H4 (cell line): ENCODE measurements at places on chromosomes 7 and 10.

GRCh38 chr7:33870120-33870519 is 35.2 kb upstream of the BMPER start:
- no peak for DNase-seq

DNA sequence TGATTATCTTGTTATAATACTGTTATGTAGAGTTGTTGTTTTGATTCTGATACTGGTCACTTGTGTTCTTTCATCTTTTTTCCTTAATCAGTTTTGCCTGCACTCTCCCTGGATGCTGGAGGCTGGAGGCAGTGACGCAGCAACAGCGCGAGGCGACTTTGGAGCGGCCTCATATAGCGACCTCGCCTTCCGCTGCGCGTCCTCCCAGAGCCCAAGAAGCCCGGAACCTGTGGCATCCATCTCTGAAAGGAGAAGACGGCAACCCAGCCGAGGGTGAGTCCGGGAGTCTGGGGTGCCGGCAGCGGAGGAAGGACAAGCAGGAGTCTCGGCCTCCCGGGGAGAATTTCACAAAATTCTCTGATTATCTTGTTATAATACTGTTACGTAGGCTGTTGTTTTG is 161.2 kb downstream of the ZNF33B start:
- no peak for DNase-seq

DNA sequence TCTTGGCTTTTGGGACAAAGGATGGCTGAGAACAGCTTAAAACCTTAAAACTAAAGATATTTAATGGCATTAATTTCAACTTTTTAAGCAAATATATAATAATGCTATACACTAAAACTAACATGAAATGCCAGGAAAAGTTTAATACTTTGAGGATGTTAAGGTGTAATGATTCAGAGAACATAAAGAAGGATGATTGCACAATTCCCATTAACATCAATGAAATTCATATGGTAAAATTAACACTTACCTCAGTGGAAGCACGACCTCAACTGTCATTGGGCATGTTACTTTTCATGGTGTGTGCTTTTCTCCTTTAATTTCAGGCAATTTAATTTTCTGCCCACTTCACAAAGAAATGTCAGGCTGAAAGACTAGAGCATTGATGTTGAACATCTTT is 171.7 kb downstream of the KCND2 start:
- no peak for DNase-seq

GRCh38 chr10:132901351-132901750 is 41.0 kb downstream of the CFAP46 start:
- DNase-seq: no peak

GRCh38 chr10:69503001-69503895 is 52.0 kb downstream of the TSPAN15 start:
- DNase-seq: no peak

DNA sequence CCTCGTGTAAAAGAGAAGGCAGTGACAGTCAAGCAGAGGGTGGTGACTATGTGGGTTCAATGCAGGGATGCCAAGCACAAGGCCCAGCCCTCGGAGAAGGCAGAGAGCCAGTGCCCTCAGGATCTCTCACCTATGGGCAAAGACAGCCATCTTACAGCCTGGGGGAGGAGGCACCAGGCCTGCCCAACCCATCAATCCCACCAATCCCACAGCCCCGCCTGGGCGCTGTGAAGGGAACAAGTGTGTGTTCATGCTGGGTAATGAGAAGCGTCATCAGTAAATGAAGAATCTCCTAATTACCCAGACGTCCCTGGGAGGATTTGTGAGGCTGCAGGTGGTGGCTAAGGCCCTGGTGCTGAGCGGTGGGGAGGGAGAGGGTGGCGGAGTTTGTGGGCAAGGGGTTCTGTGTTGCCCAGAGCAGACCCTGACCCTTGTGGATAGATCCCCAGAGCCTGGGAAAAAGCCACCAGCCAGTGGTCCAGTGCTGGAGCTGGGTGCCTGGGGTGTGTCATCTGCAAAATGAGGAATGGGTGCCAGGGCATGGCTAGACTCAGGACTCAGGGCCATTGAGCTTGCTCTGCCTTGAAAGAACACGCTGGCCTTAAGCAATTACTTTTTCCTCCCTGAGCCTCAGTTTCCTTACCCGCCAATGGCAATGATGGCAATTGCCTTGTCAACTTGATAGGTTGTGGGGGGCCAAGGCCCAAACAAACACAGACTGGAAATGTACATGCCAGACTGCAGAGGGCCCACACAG is 128.1 kb upstream of the UNC5B start:
- no peak for DNase-seq

DNA sequence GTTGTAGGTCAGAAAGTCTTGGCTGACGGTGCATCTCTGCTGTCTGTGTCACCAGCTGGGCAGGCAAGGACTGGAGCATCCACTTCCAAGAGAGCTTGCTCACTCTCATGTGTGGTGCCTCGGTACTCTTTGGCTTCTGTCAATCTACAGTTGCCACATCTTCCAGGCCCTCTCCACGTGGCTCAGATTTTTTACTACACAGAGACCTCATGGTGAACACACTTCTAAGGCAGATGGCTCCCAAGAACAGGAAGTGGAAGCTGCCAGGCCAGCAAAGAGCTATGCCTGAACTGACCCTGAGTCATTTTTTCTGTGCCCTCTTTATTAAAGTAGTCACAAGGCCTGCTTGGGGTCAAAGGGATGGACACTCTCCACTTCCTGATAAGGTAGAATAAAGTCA is 351.5 kb upstream of the AUTS2 start:
- no peak for DNase-seq

DNA sequence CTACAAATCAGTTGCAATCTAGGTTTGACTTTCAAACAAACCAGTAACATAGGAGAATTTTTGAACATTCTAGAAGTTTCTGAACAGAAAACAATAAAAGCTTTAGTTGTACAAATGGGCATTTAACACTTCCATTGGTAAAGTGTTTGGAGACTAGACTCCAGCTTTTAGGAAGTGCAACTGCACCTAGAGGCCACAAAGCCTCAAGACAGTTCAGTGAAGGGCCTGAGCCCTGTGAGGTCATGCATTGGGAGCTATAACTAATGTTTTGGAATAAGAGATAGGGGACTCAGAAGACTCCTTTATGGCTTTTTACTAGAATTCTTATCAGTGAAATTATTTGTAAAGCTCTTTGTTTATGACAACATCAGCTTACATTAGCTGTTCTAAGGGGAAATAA is 3.0 kb upstream of the EPHB6 start:
- no peak for DNase-seq

DNA sequence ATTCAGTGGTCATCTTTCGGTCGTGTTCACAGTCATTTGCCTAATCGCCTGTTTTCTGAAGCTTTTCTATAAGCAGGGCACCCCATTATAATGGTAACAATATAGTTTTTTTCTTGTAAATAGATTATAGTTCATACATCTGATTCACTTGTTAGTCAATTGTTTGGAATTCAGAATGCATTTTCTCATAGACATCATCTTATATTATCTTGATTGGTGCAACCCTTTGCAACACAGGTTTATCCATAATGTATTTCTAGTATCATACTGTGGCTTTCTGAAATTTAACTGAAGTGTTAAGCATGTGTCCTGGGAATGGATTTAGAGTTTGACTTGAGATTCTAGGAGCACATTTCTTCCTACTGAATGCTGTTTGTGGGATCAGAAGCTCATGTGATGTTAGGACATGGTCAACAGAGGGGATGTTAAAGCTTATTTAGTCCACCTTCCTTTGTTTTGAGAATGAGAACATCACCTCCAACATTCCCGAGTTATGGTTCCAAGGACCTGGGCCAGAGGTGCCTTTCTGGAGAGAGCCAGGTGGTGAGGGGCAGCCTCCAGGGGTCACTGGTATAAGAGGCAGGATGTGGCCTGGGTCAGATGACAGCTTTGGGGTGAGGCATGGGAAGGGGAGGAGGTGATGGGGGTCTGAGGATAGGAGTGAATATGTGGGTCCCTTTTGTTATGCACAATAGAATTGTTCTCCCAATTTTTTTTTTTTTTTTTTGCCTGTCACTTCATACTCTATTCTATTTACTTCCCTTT is 415.6 kb downstream of the EXOC4 start:
- no peak for DNase-seq

- no peak for DNase-seq
Measured at GRCh38 chr10:72123616-72124015, 35.3 kb upstream of the SPOCK2 start.

GRCh38 chr7:152459724-152460251 is 24.0 kb upstream of the KMT2C start:
- DNase-seq: peak; percentile 46

DNA sequence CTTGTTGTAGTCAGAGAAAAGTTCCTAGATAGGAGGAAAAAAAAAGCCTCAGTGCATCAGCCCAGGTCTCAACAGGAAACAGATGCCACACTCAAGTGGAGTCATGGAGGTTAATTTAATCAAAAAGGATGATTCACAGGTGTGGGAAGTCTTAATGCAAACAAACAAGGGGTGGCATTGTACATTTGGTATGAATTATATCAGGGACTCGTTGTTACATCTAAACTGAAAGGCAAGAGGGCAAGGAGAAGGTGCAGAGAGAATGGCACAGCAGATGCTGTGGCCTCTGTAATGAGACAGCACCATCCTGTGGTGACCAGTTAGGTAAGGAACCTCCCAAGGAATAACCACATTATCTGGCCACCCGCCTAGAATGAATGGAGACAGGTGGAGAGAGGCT is 133.7 kb downstream of the PTPRZ1 start:
- peak; percentile 53 for DNase-seq

- DNase-seq: peak; percentile 99
Measured at GRCh38 chr7:16345979-16346958, 75.1 kb downstream of the CRPPA start.

DNA sequence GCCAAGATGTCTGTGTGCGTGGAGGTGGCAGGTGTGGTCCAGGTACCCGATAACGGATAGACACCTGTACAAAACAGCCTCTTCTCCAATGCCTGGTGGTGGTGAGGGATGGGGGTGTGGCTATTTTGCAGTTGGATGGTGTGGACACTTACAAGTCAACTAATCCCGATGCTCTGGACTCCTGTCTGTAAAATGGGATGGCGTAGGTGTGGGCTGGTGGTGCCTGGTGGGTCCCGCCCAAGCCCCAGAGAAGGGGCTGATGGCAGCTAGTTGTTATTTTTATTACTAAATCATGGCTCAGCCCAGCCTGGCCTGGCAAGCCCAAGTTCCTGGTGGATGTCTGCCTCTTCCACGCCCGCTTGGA is 22.3 kb downstream of the GTF2IRD1 start:
- DNase-seq: no peak

DNA sequence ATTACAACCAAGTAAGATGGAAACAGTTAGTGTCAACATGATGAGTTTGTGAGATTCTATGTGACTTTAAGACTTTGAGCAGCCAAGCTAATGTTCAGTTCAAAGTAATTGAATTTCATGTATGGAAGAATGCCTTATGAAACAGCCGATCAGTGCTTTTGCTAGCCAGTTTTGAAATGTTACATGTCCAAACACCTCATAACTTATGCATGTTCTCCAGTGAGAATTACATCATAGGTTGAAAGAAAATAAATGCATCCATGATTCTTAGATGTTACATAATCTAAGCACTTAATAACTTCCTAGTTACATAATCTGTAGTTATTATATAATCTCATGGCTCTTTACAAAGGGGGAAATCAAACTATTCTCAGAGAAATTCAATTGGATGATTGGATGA is 211.3 kb downstream of the BICC1 start:
- DNase-seq: no peak

GRCh38 chr10:75658915-75659314 is 227.5 kb downstream of the LRMDA start:
- no peak for DNase-seq

GRCh38 chr10:89347701-89348457 is 20.1 kb downstream of the IFIT3 start:
- no peak for DNase-seq

DNA sequence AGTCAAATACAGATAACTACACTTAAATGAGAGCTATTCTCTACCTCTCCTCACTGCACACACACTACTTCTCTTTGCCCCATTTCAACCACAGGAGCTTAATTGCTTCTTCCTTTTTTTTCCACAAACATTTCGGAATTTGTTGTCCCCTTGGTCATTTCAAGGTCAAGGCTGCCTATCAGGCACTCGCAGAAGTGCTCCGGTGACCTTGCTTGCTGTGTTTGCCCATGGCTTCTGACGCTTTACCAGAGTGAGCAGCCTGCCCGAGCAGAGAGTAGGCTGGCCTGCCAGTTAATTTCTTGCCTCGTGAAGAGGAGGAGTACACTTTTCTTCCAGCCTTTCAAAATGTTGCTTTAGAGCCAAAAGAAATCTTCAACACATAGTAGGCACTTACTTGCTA is 297.1 kb upstream of the LRGUK start:
- DNase-seq: no peak

DNA sequence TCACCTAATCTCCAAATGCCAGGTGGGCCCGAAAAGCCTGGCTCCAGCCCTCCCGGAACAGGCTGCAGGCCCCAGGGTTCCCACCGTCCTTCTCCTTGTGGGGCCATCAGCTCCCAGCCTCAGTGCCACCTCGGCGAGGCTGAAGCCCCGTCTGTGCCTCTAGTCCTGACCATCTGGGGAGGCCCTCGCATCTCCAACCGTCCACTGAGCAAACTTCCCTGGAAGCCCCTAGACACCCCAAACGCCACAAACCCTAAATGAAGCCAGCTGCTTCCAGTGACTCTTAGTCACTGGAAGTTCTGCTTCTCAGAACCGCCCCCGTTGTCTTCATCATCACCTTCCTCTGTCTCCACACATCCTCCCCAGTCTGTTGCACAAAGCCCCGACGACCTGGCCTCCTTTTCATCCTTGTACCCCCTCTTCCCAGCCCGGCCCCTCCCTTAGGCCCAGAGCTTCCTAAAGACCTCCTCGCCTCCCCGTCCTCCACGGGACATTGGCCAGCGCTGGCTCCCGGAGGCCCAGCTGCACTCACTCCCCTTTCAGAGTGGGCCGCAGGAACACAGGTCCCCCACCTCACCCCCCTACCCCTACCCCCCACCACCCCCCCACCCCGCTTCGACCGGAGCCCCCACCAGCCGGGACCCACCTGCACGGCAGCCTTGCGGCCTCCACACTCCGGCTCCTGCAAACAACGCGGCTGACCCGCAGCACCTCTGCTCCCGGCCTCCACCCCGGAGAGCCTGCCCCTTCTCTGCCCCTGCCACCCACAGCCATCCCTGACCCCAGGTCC is 1.1 kb upstream of the DIP2C start:
- DNase-seq: no peak

DNA sequence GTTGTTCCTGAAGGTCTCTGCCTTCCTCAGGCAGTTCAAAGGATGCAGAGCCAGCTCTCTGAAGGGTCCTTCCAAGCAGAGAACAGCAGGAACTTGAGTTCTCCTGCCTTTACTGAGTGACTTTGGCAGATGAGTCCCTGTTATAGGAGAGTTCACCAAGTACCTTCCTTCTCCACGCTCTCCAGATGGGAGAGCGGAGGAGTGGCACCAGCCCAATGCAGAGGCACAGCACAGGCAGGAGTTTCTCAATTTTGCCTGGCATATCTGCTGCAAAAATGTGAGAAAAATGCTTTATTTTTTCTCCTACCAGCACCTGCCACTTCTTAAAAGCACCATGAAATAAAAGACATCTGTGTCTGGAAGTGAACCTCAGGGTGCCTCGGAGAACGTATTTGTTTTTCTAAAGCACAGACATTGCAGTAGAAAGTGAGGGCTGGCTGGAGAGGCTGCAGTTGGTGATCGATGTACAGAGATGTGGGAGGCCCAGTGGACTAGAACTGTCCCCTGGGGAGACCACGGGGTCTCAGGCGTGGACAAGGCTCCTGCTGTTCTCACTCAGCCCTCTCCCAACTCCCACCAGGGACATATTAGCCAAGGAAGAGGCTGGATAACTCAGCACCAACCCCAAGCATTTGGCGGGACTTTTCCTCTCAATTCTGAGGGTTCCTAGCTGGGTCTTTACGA is 174.5 kb downstream of the WDR37 start:
- DNase-seq: no peak
